ENCODE measurements at places on chromosomes 1 and 21.

DNA sequence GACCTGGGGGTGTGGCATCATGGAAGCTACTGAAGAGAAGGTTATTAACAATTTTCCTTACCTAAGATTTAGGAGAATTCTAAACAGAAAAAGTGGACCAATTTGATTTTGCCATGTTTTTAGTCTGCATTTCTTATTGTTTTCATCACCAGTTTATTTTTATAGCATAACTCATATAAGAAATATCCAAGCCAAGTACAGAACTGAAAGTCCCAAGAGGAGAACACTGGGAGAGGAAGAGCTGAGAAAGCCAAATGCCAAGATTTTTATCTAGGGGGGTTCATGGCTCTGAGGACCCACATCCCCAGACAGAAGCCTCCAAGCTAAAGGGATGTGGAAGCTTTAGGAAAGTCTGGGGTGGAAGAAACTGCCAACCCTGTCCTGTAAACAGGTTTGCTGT is 109.4 kb upstream of the DUSP10 start:
- DNase-seq: no peak

- no peak for DNase-seq
Measured at GRCh38 chr1:204073837-204074273, 940 bp downstream of the SOX13 start.

- no peak for DNase-seq
Measured at GRCh38 chr1:1847890-1848289, 43.0 kb downstream of the GNB1 start.

DNA sequence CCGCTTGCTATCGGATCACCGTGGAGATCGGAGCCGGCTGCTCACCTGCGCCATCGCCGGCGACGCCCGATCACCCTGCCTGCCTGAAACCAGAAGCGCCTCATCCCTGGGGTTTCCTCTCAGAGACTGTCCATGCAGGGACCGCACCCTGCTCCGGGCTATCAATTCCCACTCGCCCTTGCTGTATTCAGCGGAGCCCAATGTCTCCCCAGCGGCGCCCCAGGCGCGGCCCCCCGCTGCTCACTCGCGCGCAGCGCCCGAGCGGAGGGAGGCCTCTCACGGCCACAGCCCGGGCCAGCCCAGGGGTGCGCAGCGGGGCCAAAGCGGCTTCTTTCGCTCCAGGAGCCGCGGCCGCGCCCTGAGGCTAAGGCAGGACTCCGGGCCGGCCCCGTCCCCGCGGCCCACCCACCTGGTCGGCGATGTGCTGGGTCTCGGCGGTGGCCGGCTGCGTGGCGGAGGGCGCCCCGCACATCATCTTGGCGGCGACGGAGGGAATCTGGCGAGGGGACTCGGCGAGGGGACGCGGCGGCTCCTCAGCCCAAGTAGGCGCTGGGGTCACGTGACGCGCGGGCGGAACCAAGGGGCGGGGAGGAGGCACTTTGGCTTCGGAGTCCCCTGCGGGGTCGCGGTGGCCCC is at the start of gene CSTB:
Gene CSTB (minus strand): TSS at position 514 of the 636 bp plus-strand sequence. CDS start 39 bp downstream, at position 475.
- peak; percentile 84 for DNase-seq

DNA sequence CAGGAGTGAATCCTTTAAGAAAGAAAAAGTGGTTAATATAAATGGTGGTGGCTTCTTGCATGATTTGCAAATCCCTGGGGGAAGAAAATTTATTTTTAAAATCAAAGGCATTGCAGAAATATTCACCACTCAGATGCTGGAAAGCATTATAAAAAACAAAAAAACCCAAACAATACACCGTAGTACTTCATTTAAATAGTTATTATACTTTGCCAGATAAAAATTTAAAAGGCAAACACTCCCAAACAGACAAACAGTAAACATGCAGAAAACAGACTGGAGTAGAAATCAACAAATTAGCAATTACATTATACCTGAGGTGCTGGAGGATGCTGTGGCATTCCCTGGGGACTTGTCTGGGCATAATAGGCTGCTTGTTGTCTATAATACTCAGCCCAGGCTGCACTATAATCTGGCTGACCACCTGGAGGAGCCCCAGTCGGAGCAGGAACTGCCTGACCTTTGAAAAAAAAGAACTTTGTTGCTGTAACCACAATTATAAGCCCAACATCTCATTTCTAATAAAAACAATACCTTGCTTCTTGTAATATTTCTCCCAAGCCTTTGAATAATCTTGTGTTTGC is 29.9 kb downstream of the FUBP1 start:
- no peak for DNase-seq

- DNase-seq: peak; percentile 46
Measured at GRCh38 chr1:169363046-169363730, 4.4 kb downstream of the NME7 start.

DNA sequence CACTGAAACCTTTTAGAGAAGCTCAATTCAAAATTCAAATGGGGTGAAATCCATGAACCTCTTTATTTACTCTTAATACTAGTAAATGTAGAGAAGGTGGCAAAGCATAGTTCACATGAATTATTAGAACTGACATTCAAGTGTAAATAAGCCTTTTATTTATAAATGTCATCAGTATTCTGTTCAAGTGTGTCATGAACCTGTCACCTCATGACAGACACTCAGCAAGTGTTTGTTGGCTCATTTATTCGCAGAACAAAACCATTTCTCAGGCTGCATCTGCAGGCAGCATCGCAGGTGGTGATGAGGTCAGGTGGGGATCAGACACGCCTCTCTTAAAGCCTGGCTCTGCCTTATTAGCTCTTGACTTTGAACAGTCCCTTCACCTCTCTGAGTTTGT is 116.6 kb downstream of the SETD4 start:
- DNase-seq: no peak

DNA sequence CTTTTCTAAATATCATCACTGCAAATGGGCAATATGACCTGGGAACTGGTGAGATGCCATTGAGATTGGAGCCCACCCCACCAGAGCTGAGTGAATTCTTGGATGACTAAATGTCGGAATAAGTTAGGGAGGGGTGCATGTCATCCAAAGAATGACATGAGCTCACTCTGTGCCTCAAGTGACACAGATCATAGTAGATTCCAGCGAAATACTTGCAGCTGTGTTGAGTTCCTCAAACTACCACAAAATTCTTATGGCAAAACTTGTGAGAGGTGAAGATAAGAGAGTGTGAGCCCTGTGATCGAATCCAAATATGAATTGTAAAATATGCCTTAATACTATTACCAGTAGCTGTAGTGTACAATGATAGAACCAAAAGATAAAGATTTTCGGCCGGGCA is 2.3 kb upstream of the TCP10L start:
- DNase-seq: no peak

DNA sequence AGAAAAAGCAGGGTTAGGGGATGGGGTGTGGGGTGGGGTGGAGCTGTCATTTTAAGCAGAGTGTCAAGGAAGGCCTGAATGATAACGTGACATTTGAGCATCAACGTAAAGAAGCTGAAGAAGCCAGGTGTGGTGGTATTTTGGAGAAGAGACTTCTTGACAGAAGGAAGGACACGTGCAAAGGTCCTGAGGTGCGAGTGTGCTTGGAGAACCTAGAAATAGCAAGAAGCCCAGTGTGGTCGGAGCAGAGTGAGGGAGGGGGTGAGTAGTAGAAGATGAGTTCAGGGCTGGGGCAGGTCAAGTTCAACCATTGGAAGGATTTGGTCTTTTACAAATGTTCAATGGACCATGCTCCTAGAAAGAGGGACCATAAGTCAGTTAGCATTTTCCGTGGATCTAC is 140.2 kb upstream of the ZBTB40 start:
- no peak for DNase-seq

DNA sequence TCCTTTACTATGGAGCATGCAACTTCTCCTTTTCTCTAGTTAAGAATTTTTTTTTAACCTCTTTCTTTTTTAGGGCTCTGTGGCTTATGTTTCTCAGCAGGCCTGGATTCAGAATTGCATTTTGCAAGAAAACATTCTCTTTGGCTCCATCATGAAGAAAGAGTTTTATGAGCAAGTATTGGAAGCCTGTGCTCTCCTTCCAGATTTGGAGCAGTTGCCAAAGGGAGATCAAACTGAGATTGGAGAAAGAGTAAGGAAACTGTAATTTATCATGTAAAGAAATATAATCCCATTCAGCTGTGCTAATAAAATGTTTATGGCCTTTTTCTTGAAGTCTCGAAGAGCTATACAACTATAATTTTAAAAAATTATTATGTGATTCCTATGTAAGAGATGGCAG is 70.1 kb downstream of the HSPA13 start:
- DNase-seq: no peak

- DNase-seq: no peak
Measured at GRCh38 chr1:38207275-38207674, 160.7 kb upstream of the POU3F1 start.

DNA sequence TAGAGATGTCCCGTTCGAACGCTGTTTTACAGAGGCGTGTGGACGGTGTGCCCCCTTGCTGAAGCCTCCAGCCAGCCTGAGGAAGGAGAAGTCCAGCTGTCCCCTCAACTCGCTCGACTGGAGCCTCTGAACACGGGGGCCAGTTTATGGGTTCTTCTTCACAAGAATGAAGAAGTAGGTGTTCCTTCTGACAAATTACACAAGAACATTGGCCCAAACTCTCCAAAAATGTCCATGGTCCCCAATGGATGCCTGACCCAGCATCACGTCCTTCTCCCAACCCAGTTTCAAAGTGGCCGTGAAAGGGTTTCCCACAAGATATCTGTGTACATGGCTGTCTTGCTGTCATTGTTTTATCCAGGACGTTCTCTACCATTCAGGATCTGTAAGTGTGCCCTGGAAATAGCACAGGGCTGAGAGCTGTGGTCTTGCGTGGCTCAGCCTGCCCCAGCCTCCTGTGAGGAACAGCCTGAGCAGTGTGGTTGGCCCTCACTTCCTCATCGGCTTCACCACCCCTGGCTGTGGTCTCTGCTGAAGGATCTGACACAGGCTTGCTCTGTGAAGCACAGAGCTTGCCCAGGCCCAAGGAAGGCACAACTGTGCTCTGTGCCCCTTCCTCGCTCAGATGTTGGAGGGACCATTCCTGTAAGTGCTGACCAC is 1.0 kb upstream of the S100B start:
- DNase-seq: peak; percentile 60

DNA sequence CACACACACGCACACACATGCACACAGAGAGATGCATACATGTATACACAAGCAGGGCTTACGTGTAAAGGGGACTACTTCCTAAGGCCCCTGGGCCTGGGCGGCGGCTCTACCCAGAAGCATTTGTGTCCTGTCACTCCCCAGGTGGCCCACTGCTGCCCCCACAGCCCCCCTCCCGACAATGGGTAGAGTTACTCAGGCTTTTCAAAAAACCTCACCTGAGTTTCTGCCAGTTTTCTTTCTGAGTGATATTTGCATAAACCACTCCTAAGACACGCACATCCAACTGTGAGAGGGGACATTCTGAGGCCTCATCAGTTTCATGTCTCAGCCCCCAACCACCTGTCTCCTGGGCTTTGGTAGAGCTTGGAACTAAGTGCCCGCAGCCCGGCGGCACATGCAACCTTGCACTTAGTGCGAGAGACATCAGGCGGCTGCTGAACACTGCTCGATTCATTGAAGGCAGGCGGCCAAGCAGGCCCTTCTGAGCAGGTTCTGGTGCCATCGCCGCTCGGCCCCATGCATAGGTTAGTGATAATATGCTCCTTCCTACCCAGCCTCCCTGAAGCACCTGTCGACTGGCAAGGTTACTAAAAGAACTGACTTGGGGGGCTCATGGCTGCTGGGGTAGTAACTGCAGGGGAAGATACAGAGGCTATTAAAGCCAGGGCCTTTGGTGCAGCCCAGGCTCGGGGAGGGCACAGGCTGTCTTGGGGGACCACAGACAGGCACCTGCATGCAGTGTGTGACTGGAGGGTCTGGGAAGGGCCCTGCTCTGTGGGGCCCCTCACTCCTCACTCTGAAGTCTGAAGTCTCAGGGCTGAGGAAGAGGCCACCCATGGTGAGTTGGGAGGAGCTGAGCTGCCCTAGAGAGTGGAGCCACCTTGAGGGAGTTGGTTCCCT is 364.2 kb upstream of the VAMP3 start:
- no peak for DNase-seq

DNA sequence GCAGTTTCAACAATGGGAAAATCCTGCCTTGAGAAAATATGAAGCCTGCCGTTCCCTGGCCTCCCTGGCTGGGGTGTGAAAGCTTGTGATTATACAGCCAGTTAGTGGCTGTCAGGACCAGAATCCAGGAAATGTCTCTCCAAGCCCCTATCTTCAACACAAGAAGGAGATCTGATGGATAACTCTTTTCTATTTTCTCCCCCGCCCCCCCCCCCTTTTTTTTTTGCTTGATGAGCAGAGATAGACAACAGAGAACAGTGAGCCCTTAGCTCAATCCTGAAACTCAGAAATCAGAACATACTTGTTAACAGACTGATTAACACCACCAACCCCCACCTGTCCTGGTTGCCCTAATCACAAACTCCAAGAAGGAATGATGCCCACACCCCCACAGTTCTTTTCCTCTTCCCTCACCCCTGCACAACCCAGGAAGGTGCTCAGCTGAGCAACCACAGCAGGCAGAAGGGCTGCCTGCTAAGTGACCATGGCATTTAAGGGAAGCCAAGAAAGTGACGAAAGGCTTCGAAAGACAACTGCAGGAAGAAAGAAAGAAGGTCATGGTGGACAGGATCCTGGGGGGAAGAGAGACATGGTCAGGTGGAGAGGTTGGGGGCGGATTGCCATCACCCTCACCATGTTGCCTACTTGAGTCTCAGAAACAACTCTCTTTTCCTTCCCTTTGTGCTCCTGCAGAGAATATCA is 12.3 kb upstream of the DENND2D start:
- no peak for DNase-seq

- DNase-seq: no peak
Measured at GRCh38 chr1:151706464-151707415, 9.9 kb downstream of the CELF3 start.

DNA sequence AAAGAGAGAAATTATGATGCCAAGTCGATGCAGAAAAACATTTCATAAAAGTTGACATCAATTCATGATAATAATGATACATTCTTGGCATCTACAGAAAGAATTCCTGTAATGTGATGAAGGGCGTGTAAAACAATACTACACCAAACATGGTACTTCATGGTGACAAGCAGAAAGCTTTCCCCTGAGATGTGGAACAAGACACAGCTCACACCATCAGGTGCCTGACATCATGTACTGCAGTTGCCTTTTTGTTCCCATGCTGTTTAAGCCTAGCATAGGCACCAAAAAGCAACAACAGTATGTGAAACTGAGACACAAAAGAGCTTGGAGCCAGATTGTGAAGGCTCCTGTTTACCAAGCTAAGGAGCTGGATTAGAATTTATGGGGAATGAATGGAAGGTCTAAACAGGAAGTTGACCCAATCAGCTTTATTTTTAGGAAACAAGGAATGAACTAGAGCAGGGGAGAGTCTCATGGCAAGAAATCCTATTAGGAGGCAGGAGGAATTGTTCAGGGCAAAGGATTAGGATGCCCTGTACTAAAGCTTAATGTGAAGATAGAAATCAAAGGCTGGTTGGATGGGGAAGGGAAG is 67.2 kb downstream of the SYDE2 start:
- no peak for DNase-seq

- DNase-seq: peak; percentile 67
Measured at GRCh38 chr1:30782361-30783255, 25.0 kb upstream of the LAPTM5 start.

GRCh38 chr1:18469514-18469913 is 11.2 kb upstream of the KLHDC7A start:
- DNase-seq: no peak

GRCh38 chr1:72997041-72997440 is 714.7 kb upstream of the NEGR1 start:
- DNase-seq: no peak

- DNase-seq: no peak
Measured at GRCh38 chr1:55214934-55215193, 300 bp downstream of the USP24 start.

GRCh38 chr1:83747853-83748482 is 251.0 kb downstream of the TTLL7 start:
- DNase-seq: no peak
